ENCODE measurements at places on chromosomes 7 and 10.

GRCh38 chr7:137958470-137959431, 43.1 kb downstream of the CREB3L2 start:
- peak; percentile 73 for DNase-seq

GRCh38 chr7:152751449-152752141, 8.0 kb upstream of the ACTR3B start:
- peak; percentile 19 for DNase-seq

GRCh38 chr10:94300042-94300441, 62.7 kb downstream of the NOC3L start:
- no peak for DNase-seq

DNA sequence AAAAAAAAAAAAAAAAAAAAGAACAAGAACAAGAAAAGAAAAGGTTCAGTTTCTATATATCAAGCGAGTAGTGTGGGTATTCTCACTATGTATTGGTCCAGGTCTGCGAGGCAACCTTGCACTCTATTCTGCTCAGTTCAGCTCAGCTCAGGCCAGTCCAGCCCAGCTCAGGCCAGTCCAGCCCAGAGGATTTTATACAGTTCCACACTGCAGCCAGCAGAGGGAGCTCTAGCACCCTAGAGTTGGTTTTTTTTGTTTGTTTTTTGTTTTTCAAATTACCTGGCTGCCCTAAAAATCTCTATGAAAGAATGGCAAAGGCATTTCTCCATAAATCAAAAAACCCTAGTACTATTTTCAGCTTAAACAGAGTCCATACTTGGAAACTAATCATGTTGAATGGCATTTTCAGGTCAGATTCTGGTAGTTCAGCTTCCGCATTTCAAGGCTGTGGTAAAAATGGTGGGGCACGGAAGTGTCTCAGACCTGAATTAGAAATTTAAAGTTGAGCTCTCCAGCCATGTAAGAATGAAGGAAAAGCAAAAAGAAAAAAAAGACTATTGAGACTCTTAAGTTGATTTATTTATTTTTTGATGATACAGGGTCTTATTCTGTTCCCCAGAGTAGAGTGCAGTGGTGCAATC, 55.2 kb upstream of the GSDME start:
- DNase-seq = peak; percentile 67
